HFFc6 (cell line): ENCODE measurements at places on chromosomes 7 and 10. TPM values are rescaled to one million over a fixed set of nuclear protein-coding genes. Genes with fewer than 3 reads are reported as not detected.

The ZNF365 gene
- total RNA-seq = 10.5 to 12.3 TPM (median 12.1 TPM) in 3 replicates

DNA sequence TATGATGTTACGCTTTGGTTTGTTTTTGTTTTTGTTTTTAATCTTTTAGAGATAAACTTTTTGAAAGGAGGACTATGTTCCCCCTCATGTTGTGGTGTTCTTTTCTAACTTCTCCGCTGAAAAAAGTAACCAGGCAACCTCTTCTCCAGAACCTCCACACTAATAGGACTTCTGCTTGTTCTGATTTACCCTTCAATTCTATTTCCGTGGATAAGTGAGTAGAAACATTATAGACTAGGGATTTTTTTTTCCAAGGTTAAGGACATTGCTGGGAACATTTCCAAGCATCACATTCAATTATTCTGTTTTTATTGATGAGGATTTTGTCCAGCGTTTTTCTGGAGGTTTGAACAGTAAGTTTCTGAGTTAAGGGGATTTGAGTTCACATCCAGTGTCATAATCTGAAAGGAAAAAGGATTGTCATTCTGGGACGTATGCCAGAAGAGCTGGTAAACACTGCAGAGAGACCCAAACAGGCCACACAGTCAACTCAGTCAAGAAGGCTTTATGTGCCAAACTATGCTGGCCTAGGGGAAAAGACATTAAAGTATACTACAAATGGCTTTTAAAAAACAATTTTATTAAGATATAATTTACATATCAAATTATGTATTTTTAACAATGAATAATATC is 28.3 kb upstream of the RALA start:
- no peaks in the 10 kb centered on the region; the same call in 1 of the 2 replicates for H3K27me3 ChIP-seq
- DNase-seq = no peak
- no peak overlapping the region for H3K4me3 ChIP-seq
- H3K36me3 ChIP-seq = no peaks in the 10 kb centered on the region

GRCh38 chr10:43044448-43044921 is 32.4 kb upstream of the RET start:
- peaks cover 13% of the 10 kb centered on the region for H3K27me3 ChIP-seq
- no peak overlapping the region for H3K4me3 ChIP-seq
- no peaks in the 10 kb centered on the region for H3K36me3 ChIP-seq
- H3K27ac ChIP-seq = no peak overlapping the region
- H3K4me1 ChIP-seq = peaks cover 15% of the 10 kb centered on the region

The EN2 gene
- not detected in 2 replicates for total RNA-seq

DNA sequence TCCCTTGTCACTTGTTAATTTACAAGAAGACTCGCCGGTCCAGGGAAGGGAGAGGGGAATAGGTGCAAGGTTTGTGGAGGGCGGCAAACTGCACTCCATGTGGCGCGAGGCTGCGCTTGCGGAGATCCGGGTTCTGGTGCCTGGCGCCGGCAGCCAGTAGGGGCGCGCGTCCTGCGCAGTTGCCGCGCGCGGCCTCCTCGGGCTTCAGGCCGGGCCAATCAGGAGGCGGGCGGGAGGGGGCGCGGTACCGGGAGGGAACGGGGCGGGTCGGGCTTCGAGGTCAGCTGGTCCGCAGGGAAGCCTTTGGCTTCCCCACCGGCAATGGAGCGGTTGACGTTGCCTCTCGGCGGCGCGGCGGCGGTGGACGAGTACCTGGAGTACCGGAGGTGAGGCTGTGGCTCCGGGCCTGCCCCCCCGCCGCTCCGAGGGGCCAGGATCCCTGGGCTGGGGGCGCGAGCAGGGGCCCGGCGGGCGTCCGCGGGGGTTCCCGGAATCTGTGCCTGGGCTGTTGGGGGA is at the start of gene FAM221A:
TSS of gene FAM221A (plus strand) at position 302 of the 516 bp plus-strand sequence. CDS start at position 322, 20 bp downstream.
- H3K27me3 ChIP-seq = peaks cover 10% of the 10 kb centered on the region
- DNase-seq = no peak
- H3K27ac ChIP-seq = no peak within 1 kb of the TSS
- H3K36me3 ChIP-seq = no peaks in the 10 kb centered on the region
- peak within 1 kb of the TSS; percentile 34 for H3K4me3 ChIP-seq

The SPDYE2B gene
- not detected in 3 replicates for total RNA-seq

- peaks cover 19% of the 10 kb centered on the region for H3K27me3 ChIP-seq
- no peaks in the 10 kb centered on the region for H3K36me3 ChIP-seq
- H3K4me1 ChIP-seq = no peaks in the 10 kb centered on the region
- DNase-seq = no peak
Observed at GRCh38 chr10:47451998-47452494, 31.9 kb downstream of the ANXA8 start.

DNA sequence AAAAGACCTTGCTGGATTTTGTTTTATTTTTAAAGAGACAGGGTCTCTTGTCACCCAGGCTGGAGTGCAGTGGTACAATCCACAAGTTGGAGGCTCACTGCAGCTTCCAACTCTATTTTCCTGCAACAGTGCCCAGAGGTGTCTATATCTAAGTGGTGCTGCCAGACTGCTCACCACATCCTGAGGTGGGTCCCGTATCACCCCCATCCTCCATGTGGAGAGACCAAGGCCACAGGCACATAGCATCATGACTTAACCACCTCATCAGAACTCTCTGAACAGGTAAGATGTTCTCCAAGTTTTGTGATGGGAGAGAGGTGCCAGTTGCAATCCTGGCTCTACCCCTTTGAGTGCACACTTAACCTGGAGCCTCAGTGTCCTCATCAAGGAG is 98.2 kb downstream of the RNF216 start:
- peak overlapping the region; percentile 16; the same call in 1 of the 2 replicates for H3K27ac ChIP-seq
- no peak overlapping the region for H3K4me3 ChIP-seq
- peaks cover 15% of the 10 kb centered on the region; the same call in 1 of the 2 replicates for H3K36me3 ChIP-seq
- DNase-seq = no peak
- H3K27me3 ChIP-seq = no peaks in the 10 kb centered on the region
- peaks cover 17% of the 10 kb centered on the region for H3K4me1 ChIP-seq

GRCh38 chr10:70561070-70561469 is 41.5 kb downstream of the PRF1 start:
- H3K27ac ChIP-seq = no peak overlapping the region
- H3K27me3 ChIP-seq = peaks cover 50% of the 10 kb centered on the region
- DNase-seq = no peak
- H3K36me3 ChIP-seq = no peaks in the 10 kb centered on the region

DNA sequence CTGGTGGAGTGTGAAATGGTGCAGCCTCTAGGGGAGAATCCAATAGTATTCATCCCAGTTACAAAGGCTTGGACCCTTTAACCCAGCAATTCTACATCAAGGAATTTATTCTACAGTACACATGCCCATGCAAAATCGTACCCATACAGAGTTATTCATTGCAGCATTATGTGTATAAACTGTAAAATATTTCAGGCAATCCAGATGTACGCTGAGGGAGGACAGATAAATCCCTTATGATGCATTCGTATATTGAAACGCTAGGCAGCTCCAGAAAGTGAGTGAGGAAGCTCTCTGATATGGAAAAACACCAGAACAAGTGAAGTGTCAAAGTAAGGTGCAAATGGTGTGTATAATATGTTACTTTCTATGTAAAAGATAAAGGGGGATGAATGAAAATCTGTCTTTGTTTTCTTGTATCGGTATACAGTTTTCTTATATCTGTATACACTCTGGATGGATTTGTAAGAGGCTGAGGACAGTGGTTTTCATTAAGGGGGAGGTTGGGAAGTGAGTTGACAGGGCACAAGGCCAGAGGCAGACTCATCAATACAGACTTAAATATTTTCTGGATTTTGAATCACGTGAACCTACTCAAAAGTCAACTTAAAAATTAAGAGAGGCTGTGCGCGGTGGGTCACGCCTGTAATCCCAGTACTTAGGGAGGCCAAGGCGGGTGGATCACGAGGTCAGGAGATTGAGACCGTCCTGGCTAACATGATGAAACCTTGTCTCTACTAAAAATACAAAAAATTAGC is 17.1 kb downstream of the VWA2 start:
- peaks cover 50% of the 10 kb centered on the region for H3K4me1 ChIP-seq
- H3K27me3 ChIP-seq = peaks cover 3% of the 10 kb centered on the region
- no peak for DNase-seq
- no peak overlapping the region for H3K4me3 ChIP-seq
- no peaks in the 10 kb centered on the region for H3K36me3 ChIP-seq

The CYP3A4 gene
- total RNA-seq = not detected in 2 replicates

The CUZD1 gene
- 0.34 and 0.47 TPM in 2 replicates for total RNA-seq

DNA sequence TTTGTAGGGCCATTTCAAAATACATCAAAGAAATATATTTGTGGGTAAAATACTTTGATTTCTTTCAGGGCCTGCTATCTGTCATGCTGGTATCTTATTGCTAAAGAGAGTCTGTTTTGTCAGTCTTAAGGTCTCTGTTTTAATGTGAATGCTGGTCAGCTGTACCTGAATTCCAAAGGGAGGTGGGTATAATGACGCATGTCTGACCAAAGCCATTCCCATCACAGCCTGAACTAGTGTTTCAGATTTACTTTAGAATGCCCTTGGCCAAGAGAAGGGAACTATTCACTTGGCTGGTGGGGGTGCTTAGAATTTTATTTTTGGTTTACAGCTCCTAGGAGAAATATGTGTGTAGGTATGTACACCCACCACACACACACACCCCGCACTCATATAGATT is 30.6 kb upstream of the MYL10 start:
- no peak for DNase-seq
- H3K27ac ChIP-seq = no peak overlapping the region
- H3K36me3 ChIP-seq = no peaks in the 10 kb centered on the region
- no peaks in the 10 kb centered on the region for H3K4me1 ChIP-seq
- peaks cover 24% of the 10 kb centered on the region for H3K27me3 ChIP-seq
- H3K4me3 ChIP-seq = no peak overlapping the region

The PLAU gene
- total RNA-seq = 15.0 to 24.5 TPM (median 21.1 TPM) in 3 replicates

DNA sequence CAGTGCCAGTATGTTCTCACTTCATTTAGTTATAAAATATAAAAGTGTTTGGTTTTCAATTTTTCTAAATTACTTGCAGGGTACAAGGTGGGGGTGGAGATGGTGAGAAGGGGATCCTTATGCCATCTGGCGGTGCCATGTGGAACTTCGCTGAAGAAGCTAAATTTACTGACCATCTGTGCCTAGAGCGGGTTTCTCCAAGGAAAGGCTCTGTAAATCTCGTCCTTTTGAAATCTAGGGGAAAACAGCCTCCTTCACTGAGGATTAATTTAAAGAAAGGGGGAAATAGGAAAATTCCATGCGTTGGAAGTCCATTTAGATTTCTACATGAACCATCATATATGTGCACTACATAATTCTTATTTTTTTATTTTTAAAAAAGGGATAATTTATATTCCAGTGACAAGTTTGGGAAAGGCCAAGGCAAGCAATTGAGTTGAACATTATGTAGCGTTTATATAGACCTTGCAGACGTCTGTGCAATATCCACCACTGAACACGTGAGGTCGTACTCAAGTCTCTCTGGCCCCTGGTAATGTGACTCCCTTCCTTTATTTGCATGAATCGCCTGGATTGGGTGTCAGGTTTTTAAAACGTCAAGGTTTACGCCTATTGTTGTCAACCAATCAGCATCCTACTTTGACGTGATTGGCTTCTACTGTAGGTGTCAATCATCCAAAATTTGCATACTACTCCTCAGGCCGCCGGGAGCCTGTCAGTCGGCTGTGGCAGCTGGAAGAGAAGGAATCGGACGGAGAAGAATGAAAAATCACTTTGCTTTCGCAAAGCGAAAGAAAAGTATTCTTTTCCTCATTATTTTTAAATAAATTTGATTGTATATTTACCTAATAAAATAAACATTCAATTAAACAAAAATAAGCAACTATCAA is 297.1 kb upstream of the NFE2L3 start:
- DNase-seq = peak; percentile 85
- H3K4me1 ChIP-seq = peaks cover 24% of the 10 kb centered on the region

The SPDYE3 gene
- total RNA-seq = not detected in 2 replicates

DNA sequence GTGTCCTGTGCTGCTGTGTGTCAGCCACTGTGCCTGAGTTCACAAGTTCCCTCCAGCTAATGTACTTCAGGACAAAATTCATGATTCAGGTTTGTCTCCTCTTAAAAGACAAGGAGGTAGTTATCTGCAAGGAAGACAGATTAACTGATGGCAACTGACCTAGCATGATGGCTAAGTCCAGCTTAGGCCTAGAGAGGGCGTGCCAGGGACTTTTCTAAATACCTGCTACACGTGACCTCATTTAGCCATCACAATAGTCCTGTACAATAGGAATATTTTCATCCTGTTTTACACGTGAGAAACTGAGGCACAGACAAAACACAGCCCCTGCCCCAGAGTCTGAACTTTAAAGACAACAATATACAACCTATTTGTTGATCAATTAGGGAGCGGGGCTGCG is 275.7 kb downstream of the XPNPEP1 start:
- H3K4me1 ChIP-seq = no peaks in the 10 kb centered on the region
- DNase-seq = no peak
- H3K27ac ChIP-seq = no peak overlapping the region
- H3K4me3 ChIP-seq = no peak overlapping the region

The SPDYE16 gene
- not detected in 3 replicates for total RNA-seq

DNA sequence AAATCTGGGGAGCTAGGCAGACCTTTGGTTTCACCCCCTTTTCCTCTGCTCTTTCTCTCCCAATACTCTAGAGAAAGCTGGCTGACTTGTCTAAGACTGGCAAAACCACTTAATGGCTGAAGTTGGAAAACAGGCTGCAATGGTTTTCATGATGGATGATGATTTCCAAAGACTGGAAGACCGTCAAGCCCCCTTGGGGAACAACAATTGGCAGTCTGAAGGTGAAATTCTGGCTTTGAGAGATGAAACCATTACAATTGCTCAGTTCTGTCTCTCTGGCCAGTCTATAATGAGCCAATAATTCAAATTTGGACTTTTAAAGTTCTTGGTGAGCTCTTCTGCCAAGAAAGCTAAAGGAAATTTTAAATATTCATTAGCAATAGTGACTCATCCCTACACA is 680.5 kb downstream of the PARD3 start:
- H3K27me3 ChIP-seq = peaks cover 1% of the 10 kb centered on the region; the same call in 1 of the 2 replicates
- H3K27ac ChIP-seq = no peak overlapping the region
- H3K4me1 ChIP-seq = peaks cover 27% of the 10 kb centered on the region
- H3K36me3 ChIP-seq = peaks cover 8% of the 10 kb centered on the region
- no peak overlapping the region for H3K4me3 ChIP-seq

GRCh38 chr10:9814285-9814864 is 1203.3 kb upstream of the CELF2 start:
- H3K36me3 ChIP-seq = no peaks in the 10 kb centered on the region
- peaks cover 2% of the 10 kb centered on the region; the same call in 1 of the 2 replicates for H3K27me3 ChIP-seq
- no peak for DNase-seq
- H3K27ac ChIP-seq = no peak overlapping the region

GRCh38 chr10:62170732-62171131 is 97.9 kb downstream of the RTKN2 start:
- no peak overlapping the region for H3K27ac ChIP-seq
- peaks cover 24% of the 10 kb centered on the region for H3K36me3 ChIP-seq
- H3K4me1 ChIP-seq = peaks cover 30% of the 10 kb centered on the region
- H3K27me3 ChIP-seq = peaks cover 4% of the 10 kb centered on the region; the same call in 1 of the 2 replicates

The GOLGA7B gene
- total RNA-seq = not detected in 3 replicates

The WIPF3 gene
- not detected in 3 replicates for total RNA-seq

- no peaks in the 10 kb centered on the region; the same call in 1 of the 2 replicates for H3K27me3 ChIP-seq
- H3K27ac ChIP-seq = peak overlapping the region; percentile 77
- H3K36me3 ChIP-seq = peaks cover 7% of the 10 kb centered on the region
- peaks cover 79% of the 10 kb centered on the region for H3K4me1 ChIP-seq
Observed at GRCh38 chr7:137074391-137075030, 206.1 kb downstream of the CHRM2 start.

The ACSL5 gene
- 0.36 to 5.0 TPM (median 0.75 TPM) in 3 replicates for total RNA-seq

The DHX32 gene
- total RNA-seq = 20.7 to 21.9 TPM (median 20.8 TPM) in 3 replicates
